Gastrocnemius medialis (tissue), 4 donors: ENCODE measurements at places on chromosomes 2 and 18. TPM values are rescaled to one million over a fixed set of nuclear protein-coding genes. Genes with fewer than 3 reads are reported as not detected.

CPS1 gene
- 4.5 TPM for total RNA-seq

ALPP gene
- not detected for total RNA-seq

C1QL2 gene
- total RNA-seq: not detected

MALL gene
- 2.1 TPM for total RNA-seq

MAB21L4 gene
- not detected for total RNA-seq

CLEC4F gene
- not detected for total RNA-seq

TWIST2 gene
- 2.2 TPM for total RNA-seq

SKA1 gene
- not detected for total RNA-seq

ANKRD29 gene
- 1.0 TPM for total RNA-seq

CCDC150 gene
- not detected for total RNA-seq

MSTN gene
- 0.11 TPM for total RNA-seq
